Stimulated activated CD4-positive, alpha-beta T cell treated with anti-CD3 and anti-CD28 coated beads, TNF-alpha, amount 100 ng/mL, for 4 hours (primary cell): ENCODE measurements at places on chromosomes 2 and 18.

- no peak for DNase-seq
Observed at GRCh38 chr2:30641765-30642345, 165.4 kb downstream of the CAPN13 start.

GRCh38 chr2:230475143-230475542, 59.1 kb downstream of the SP100 start:
- DNase-seq: no peak

- no peak for DNase-seq
Observed at GRCh38 chr2:219081701-219082331, 21.1 kb upstream of the IHH start.

GRCh38 chr2:58553937-58554336, 312.8 kb upstream of the FANCL start:
- DNase-seq: no peak

GRCh38 chr2:127429291-127429690, 11.1 kb downstream of the PROC start:
- DNase-seq: no peak

GRCh38 chr2:138881126-138881525, 100.9 kb upstream of the NXPH2 start:
- DNase-seq: no peak

GRCh38 chr2:222280795-222281194, 18.0 kb downstream of the PAX3 start:
- no peak for DNase-seq

GRCh38 chr2:14199040-14199439, 433.5 kb upstream of the LRATD1 start:
- DNase-seq: no peak

- no peak for DNase-seq
Observed at GRCh38 chr2:224492531-224492930, 90.6 kb upstream of the FAM124B start.

GRCh38 chr2:168454737-168455644, 1.1 kb upstream of the CERS6 start:
- no peak for DNase-seq

GRCh38 chr2:36482576-36483214, 115.3 kb downstream of the FEZ2 start:
- DNase-seq: no peak

DNA sequence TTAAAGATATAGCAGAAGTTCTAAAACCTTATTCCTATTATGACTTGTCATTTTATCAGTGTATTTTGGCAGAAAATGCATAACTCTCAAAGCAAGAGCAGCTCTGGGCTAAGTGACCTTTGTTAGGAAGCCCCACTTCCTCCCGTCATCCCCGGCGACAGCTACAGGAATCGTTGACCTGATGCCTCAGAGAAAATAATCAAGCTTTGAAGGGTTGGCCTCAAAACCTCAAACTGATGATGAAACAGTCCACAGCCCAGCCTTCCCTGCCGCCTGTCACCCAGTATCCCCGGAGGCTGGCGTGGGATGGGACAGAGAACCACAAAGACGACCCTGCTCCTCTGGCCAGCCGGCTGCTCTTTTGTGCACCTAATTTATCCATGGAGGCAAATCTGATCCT, 65.3 kb downstream of the KCNF1 start:
- no peak for DNase-seq

- no peak for DNase-seq
Observed at GRCh38 chr2:45982096-45982495, 315.1 kb upstream of the EPAS1 start.

DNA sequence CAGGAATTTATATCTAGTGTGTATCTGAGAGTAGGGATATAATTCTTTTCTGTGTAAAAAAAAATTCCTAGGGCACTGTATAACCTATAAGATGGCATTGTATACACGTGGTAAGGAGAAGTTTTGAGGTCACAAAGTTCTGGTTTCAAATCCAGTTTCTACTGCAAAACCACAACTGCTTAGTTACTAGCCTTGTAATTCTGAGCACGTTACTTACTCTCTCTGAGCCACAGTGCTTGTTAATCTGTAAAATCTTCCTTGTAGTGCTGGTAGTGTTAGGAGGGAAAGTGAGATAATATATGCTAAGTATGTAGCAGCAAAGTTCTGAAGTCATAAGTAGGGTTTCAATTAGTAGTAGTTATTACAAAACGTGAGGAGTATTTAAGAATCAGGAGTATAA, 175.4 kb downstream of the SATB2 start:
- DNase-seq: no peak

DNA sequence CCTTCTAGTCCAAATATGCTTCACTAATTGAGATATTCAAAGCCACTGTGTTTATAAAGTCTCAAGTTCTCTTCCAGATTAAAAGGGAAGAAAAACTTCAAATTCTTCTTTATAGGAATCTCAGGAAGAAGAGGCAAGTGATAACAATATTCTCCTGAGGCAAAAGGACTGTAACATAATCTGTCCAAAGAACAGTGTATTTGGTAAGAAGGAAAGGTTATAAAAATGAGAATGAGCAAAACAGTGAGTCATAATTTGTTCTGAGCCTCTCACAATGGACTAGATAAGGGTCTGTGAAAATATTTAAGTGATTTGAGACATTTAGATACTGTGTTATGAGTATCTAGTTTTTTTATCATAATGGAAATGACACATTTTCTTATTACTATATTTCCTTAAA, 44.3 kb downstream of the SNRPD1 start:
- DNase-seq: no peak

GRCh38 chr18:34970106-34970505, 71.1 kb upstream of the MAPRE2 start:
- no peak for DNase-seq

GRCh38 chr2:206970589-206971360, 31.5 kb downstream of the CPO start:
- DNase-seq: no peak

- DNase-seq: no peak
Observed at GRCh38 chr2:173990970-173991819, 26.0 kb upstream of the SP3 start.

GRCh38 chr2:159088906-159089305, 120.5 kb downstream of the TANC1 start:
- no peak for DNase-seq

GRCh38 chr2:172089633-172090032, 4.3 kb downstream of the DLX1 start:
- no peak for DNase-seq

- DNase-seq: no peak
Observed at GRCh38 chr2:24434541-24434940, 56.5 kb upstream of the NCOA1 start.

DNA sequence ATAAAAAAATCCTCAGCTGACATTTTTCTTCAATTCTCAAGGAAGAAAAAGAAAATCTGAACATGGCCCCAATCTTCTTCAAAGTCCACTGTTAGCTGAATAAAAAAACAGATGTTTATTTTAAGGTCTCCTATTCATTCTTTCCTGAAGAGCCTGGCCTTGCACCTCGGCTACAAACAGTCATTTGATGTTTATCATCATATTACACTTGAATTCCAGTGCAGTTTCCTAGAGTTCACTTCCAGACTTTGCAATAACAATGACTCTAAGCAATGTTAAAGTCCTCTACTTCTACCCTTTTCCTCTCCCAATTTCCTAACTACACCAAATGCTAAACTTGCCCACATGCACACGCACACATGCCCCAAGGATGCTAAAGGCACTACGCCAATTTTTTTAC, 70.1 kb downstream of the NOL10 start:
- DNase-seq: no peak

DNA sequence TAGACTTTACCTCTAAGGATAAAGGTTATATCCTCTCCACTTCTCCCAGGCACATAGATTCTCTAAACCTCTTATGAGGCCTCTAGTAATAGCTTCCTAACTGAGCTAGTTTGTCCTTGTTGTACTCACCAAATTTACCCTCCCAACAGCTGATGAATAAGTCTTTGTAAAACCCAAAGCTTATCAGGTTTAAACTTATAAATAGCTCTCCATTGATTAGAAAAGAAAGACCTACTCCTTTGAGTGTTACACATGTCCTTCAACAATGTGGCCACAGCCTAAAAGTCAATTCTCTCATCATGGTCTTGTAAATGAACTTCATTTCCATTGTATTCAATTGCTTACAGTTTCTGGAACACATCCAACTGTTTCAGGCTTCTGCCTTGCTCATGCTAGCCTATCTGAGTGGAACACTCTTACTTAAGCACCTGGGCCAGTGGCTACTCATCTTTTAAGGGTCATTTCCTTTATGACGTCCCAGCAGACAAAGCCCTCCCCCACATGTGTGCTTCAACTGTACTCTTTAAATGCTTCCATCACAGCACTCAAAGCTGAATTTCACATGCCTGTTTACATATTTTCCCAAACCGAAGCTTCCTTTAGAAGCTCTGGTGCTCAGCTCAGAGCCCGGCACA, 131.6 kb downstream of the CDH2 start:
- no peak for DNase-seq

DNA sequence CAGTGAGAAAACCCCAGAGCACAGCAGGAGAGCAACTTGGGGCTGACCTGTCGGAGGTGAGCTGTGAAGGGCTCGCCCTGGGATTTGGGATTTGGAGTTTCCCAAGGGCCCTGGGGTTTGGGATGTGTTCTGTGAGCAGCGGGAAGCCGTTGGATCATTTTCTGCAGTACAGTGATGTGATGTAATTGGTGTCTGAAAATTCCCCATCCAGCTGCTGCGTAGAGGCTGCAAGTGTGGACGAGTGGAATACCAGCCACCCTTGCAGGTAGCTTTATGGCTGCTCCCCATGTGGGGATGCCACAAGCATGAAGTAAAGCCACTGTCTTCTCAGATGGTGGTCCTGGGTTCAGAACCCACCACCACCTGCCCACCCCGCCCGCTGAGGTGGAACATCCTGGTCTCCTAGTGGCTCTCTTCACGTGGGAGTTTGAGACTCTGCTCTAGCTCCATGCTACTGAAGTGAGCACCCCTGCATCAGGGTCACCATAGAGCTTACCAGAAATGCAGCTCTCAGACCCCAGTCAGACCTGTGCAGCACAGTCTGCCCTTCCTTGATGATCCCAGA, 15.0 kb downstream of the IMPA2 start:
- no peak for DNase-seq

GRCh38 chr18:80202264-80202998, 44.9 kb downstream of the PARD6G start:
- no peak for DNase-seq

DNA sequence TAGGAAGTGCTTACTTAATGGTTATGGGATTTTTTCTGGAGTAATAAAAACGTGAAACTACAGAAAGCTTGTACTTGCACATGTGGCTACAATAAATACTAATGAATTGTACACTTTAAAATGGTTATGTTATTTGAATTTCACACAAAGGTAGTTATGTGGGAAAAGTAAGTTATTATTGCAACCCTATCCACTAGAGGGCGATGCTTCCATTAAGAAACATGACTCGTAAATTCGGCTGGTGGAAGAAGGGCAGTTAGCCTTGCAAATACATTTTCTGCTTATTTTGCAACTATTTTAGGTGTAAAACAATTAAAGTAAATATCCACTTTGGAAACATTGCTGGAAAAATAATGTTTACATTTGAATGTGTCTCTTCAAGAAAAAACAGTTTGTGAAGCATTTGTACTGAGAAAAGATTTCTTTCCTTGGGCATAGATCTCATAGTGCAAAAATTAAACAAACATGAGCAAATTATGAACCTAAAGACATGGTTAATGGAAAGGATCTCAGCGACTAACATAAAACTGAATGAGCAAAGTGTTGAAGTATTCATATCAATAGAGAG, 68.1 kb upstream of the CSRNP3 start:
- no peak for DNase-seq

GRCh38 chr2:85772019-85772745, 18.4 kb downstream of the ATOH8 start:
- no peak for DNase-seq

DNA sequence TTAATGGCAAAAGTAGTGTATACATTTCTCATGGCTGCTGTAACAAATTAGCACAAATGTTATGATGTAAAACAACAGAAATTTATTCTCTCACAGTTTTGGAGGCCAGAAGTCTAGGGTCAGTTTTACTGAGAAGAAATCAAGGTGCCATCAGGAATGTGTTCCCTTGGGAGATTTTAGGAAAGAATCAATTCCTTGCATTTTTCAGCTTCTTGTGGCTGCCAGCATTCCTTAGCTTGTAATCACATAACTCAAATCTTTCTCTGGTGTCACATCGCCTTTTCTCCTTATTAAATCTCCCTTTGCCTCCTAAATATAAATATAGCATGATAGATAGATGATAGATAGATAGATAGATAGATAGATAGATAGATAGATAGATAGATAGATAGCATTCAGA, 307.0 kb upstream of the REG3G start:
- no peak for DNase-seq

DNA sequence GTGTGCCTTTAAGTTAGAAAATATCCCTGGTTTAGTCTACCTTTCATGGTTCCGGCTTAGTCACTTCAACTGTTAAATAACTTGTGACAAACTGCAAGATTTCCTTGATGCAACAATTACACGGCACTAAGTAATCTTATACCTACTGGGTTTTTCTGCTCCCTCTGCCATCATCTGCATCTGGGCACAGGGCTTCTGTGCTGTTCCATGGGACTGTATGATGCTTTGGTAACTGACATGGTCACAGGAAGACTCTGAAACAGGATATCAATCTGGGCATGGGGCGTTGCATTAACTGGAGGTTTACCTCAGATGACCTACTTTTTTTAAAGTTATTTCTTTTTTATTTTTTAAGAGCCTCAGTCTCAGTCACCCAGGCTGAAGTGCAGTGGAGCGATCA, 365.4 kb downstream of the SS18 start:
- DNase-seq: no peak

DNA sequence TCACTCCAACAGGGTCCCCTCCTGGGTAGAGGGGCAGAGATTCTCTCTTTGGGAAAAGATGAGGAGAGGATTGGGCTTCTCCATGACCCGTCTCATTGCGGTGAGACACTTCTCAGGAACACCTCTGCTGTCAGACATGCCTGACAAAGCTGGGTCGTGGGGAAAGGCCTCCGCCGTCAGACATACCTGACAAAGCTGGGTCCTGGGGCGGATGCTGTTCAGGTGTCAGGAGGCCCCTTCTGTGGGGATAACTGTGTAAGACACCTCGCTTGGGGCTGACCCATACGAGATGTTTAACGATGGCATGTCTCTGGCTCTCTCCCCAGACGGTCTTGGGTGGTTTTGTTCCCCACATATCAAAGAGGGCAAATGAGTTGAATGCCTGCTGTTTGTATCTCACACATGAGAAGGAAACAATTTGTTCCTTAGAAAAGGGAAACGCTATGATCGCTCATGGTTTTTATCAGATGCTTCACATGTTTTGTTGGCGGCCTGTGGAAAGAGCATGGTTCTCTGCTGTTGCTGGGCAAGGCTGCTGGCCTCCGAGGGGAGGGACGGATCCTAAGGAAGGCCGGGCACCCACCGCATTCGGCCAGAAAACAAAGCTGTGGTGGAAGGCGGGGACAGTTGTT, 40.8 kb upstream of the PXDN start:
- DNase-seq: no peak

DNA sequence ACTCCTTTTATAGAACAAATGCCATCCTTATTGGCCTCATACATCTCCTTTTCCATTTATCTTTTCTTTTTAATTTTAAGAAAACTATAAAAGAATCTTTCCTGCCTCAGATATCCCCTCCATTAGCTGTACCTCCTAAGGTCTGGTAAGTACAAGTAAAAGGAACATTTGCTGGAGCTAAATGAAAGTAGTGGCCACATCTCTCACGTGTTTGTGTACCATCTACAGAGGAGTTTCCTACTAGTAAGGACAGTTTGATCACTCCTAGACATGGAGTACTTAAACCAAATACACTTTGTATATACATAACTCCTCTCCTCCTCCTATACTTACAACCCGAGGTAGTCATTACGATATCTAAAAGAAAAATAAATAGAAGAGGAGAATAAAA, 504.8 kb downstream of the LRRTM4 start:
- DNase-seq: no peak

- DNase-seq: no peak
Observed at GRCh38 chr2:31051258-31052140, 86.7 kb downstream of the GALNT14 start.

GRCh38 chr2:27627963-27628766, 647 bp downstream of the CCDC121 start:
- DNase-seq: no peak
